ENCODE measurements at places on chromosomes 13 and 19.

DNA sequence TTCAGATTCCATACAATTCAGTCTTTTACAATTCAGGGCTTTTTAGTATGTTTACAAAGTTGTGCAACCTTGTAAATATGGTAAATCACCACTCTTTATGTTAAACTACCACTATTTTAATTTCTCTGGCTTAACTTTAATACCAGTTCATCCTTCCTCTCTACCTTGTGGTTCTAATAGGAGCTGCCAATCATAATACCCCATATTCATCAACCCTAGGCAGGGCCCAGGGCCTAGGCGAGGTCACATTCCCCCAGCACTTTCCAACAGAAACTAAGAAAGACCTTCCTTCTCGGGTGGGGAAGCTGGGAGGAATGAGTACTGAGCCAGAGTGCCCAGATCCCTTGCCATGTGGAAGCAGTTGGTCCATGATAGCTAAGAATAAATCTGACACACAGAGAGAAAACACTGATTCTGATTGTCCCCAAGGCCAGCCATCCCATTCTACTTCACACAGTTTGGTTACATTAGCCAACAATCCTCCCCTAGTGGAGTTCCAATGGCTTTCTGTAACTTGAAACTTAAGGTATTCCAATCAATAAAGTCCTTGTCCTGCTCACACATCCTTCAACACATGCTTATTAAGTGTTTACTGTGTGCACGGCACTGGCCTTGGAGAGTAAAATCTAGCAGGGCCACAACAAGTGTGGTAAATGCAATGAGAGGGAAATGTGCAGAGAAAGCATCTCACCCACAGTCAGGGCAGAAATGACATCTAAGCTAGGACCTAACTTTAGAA, 76.8 kb downstream of the NUFIP1 start:
- no peak for DNase-seq

DNA sequence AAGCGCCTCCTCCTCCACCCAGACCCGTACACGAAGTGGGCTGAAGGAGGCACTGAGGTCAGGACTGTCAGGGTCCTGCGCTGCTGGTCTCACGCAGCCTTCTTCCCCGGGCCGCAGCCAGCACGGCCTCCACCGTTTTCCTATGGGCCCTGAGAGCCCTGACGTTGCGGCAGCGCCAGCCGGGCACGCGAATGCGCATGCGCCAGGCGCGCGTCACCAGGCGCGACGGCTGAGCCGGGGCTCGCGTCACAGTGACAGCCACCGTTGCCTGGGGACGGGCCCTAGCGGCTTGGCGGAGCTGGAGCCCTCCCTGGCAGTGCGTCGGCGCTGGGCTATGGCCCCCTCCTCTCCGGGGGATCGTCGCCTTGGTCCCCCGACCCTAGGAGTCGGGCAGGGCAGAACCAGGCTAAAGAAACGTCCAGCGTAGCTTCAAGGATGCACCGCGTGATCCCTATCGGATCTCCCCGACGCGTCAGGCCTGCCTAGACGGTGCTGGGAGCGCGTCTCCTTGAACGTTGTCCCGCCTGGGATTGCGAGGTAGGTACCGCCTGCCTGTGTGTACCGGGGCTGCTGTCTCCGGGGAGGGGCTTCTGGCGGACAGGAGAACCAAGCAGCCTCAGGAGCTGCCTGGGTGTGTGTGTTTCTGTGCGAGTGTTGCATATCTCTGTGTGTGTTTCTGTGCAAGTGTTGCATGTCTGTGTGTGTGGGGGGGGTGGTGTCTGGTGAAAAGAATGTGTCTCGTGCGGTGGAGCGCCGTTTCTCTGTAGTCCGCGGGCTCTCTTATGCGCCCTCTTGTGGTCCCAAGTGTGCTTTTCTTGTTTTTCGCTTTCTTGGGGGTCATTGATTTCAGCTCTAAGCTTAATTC, 43.2 kb downstream of the ZNF571 start:
- DNase-seq: no peak

GRCh38 chr19:3528080-3528479, 10.9 kb upstream of the TEKTIP1 start:
- no peak for DNase-seq

DNA sequence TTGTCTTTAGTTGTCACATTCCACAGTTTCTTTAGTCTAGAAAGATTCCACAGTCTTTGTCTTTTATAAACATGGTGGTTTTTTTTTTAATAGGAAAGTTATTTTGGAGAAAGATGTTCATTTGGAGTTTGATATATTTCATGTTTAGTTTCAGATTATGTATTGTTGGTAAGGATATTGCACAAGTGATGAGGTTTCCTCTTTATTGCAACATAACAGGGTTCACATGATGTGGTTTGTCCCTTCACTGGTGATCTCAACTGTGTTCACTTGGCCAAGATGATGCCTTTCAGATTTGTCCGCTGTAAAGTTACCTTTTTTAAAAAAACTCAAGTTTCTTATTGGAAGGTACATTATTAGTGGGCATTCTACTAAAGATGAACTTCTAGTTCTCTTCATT, 3.2 kb downstream of the ZNF230 start:
- peak; percentile 12 for DNase-seq

DNA sequence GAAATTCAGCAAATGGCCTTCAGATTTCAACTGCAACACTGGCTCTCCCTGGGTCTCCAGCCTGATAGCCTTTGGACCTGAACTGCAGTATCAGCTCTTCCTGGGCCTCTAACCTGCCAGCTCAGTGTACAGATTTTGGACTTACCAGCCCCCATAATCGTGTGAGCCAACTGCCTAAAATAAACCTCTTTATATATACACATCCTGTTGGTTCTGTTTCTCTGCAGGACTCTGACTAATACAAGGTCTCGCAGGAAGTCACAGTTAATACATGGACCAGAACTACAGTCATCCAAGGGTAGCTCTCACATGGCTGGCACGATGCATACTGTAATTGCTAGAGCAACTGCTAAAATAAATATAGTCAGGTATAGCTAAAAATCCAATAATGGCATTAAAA, 85.1 kb downstream of the KATNAL1 start:
- no peak for DNase-seq

DNA sequence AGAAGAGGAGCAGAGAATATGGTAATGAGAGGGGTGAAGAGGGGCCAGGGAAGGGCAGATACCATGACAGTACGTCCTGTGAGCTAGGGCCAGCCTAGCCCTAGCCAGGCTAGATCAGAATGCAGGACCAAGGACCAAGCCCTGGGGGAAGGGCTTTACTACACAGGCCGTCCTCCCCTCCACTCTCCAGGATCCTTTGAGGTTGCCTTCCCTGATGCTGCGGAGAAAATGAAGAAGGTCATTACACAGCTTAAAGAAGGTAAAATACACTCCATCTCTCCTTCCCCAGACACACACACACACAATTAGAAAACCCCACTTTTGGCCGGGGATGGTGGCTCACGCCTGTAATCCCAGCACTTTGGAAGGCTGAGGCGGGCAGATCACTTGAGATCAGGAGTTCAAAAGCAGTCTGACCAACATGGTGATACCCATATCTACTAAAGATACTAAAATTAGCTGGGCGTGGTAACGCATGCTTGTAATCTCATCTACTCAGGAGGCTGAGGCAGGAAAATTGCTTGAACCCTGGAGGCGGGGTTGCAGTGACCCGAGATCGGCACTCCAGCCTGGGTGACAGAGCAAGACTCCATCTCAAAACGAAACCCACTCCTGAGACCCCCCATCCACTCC, 8.5 kb downstream of the SPACA6 start:
- DNase-seq: no peak

DNA sequence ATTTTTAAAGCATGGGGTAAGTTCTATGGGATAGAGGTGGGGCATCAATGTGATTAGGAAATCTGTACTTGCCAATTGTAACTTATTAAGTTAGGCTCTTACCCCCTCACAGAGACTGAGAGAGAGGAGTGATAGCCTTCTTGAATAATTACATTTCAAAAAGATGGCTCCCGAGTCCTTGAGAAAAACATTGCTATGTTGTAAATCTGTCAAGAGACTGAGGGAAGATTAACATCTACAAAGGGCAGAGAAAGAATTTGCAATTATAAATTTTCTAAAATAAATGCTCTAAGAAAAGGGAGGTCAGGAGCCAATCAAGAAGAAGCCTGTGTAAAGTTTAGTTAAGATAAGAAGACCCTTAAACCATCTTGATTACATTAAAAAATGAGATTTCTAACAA, 1570.8 kb downstream of the OLFM4 start:
- DNase-seq: no peak

DNA sequence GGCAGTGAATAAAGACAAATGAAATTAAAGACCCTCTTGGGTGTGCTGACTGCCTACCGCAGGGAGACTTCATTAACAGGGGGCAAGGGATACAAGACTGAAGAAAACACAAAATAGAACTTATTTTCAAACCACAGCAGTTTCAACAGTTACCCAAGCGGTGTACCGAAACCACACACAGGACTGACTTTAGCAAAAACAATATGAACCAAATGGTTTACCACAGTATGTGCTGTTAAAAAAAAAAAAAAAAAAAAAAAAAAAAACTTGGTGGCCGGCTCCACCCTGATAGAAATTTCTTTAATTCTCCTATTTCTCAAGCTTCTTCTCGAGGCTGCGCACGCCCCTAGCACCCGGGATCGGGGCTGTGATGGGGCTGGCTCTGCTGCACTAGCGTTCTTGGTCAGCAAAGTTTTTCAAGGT, 42.6 kb downstream of the KLF2 start:
- peak; percentile 39 for DNase-seq

GRCh38 chr19:40598121-40598917, 2.9 kb upstream of the LTBP4 start:
- DNase-seq: no peak

DNA sequence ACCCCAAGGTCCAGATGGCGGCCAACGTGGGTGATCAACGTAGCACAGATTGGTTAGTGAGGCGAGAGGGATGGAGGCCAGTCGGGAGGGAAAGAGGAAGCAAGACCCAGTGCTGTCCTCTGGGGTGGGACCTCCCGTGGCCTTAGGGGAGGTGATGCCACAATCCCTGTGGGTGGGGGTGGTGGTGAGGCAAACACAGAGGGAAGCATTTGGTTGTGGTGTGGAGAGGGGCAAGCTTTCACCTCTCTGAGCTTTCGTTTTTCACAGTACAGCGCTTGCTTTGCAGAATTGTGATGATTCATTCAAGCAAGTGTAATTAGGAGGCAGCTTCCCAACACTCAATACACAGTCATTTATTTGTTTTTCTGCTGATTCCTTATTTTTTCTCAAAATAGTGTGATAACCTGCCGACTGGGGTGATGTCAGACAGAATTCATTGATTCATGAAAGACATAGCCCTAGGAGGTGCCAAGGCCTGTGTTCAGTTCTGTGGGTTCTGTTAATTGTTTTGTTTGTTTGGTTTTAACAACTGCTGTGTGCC, 2.4 kb downstream of the LENG8 start:
- DNase-seq: no peak

GRCh38 chr13:74003374-74003773, 130.8 kb downstream of the KLF12 start:
- DNase-seq: no peak

DNA sequence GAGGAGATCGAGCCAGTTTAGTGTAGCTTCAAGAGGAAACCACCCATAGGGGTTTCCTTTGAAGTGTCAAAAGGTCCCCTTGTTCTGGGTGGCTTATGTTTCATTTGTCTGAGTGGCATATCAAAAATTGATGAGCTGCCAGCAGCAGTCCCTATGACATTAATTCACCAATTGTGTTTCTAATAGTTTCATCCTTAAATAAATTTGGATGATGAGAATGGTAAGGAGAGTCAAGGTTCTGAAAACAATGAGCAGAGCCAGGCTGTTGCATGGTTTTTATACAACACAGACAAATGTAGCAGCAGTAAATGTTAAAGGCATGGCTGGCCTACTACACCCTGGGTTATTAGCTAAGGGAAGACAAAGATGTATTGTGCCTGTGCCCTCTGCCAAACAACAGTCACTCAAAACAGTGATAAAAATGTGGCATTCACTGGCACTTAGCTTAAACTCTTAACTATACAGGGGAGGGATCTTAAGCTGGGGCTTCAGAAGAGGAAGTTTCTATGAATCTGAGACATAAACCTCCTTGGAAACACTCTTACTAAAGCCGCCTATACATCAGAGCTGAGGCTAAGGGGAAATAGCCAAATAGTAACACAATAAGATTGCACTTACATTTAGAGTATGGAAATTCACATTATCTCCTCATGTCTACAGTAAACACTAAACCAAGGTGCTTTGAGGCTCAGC, 200.5 kb downstream of the POU4F1 start:
- DNase-seq: no peak

DNA sequence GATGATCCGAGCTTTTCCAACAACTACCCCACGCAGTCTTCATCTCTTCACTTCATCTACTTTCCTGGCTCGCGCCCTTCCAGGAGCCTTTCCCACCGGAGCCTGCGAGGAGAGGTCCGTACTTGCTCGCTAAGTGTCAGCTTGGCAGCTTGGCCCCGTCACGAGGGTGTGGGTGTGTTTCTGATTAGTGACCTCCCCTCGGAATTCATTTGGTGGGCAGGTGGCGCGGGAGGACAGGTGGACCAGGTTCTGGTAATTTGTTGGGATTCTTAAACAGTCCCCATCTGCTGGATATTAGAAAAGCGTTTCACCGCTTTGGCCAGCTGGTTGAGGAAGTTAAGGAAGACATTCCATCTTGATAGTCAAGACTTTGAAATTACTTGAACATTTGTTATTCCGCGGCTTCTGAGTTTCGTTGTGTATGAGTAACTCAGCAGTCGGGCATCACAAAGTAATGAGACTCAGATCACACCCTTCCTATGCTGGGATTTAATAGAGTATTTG, 515 bp downstream of the UFM1 start:
- no peak for DNase-seq

GRCh38 chr19:29529646-29530539, 4.1 kb downstream of the VSTM2B start:
- no peak for DNase-seq

DNA sequence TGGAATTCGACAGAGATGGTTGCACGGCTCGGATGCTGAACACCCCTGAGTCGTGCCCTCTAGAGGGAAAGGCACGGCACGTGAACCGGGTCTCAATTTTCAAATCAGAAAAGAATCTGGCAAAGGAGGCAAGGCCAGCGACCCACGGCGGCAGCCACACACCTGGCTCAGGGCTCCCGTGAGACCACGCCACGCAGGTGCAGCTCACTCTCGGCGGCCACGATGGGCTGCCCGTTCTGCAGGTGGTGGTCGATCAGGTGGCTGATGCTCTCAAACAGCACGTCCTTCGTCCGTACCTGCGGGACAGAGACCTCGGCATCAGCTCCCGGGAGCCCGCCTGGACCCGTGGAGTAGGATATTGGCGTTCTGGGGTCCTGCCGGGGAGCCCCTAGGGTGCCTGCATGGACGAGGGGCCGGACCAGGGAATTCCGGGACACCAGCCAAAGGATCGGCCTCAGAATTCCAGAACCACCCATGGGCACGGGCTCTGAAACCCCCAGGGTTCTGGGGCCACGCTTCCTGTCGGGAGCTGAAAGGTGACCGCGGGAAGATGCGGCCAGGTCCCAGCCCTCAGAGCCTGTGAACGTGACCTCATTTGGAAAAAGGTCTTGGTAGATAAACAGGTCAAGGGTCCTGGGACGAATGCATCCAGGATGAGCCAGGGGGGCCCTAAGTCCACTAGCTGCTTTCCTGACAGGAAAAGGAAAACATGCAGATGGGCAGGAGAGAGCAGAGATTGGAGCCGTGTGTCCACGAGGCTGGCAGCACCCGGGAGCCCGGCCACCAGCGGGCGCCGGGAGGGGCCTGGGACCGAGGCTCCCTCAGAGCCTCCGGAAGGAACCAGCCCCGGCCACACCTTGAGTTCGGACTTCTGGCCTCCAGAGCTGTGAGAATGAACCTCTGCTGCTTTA, 10.1 kb upstream of the C2CD4C start:
- DNase-seq: no peak

Data from SIG-M5 (cell line).